Left ventricle myocardium superior (tissue), 1 donor: ENCODE measurements at places on chromosomes 16 and 17. TPM values are rescaled to one million over a fixed set of nuclear protein-coding genes. Genes with fewer than 3 reads are reported as not detected.
A peak's percentile ranks its signal among the peaks of the same experiment; 100 is the strongest.

The PRR11 gene
- total RNA-seq: 1.1 TPM

The PRKCB gene
- total RNA-seq: 2.5 TPM

The KRTAP4-8 gene
- not detected for total RNA-seq

The ARL5C gene
- total RNA-seq: not detected

The SLC5A10 gene
- total RNA-seq: not detected

The SLC6A2 gene
- not detected for total RNA-seq

DNA sequence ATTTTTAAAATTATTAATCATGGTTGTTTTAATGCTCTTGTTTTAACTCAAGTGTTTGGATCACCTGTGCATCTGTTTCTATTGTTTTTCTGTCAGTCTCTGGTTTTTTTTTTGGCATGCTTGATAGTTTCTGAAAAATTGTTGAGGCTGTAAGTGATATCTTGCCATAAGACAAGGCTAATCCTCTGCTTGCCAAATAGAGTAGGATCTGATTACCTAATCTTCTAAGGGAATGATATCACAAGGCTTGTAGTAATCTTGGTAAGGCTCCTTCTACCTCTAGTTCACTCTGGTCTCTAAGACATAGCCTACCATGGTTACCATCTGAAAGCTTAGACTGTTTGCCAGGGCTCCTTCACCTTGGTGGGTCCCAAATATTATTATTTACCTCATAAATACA is 81.0 kb downstream of the ATF7IP2 start:
- no peak for DNase-seq

GRCh38 chr17:30381340-30381659 is 2.6 kb downstream of the CPD start:
- DNase-seq: no peak

- DNase-seq: peak; percentile 24
These were observed 29.4 kb upstream of the SLC38A8 start for GRCh38 chr16:84072014-84072413.

- no peak for DNase-seq
These were observed 298.2 kb upstream of the C16orf82 start for GRCh38 chr16:26768385-26769010.

- no peak for DNase-seq
These were observed 46.2 kb downstream of the XPO6 start for GRCh38 chr16:28165598-28165997.

DNA sequence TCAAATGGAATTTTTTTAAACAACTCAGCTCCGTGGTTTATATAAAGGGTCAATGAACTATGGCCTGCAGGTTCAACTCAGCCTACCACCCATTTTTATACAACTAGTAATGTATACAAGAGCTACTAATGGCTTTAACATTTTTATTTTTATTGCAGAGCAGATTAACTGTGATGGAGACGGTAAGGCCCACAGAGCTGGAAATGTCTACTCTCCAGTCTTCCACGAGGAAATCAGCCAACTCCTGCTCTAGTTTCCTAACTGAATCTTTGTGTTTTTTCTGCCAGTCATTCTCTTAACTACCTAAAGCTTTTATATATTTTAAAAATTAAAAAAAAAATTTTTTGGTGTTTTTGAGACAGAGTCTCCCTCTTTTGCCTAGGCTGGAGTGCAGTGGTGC is 385.1 kb upstream of the MAF start:
- DNase-seq: no peak

- no peak for DNase-seq
These were observed 654 bp downstream of the WFDC1 start for GRCh38 chr16:84295203-84295860.

- no peak for DNase-seq
These were observed 33.7 kb upstream of the KDM8 start for GRCh38 chr16:27169511-27170071.

DNA sequence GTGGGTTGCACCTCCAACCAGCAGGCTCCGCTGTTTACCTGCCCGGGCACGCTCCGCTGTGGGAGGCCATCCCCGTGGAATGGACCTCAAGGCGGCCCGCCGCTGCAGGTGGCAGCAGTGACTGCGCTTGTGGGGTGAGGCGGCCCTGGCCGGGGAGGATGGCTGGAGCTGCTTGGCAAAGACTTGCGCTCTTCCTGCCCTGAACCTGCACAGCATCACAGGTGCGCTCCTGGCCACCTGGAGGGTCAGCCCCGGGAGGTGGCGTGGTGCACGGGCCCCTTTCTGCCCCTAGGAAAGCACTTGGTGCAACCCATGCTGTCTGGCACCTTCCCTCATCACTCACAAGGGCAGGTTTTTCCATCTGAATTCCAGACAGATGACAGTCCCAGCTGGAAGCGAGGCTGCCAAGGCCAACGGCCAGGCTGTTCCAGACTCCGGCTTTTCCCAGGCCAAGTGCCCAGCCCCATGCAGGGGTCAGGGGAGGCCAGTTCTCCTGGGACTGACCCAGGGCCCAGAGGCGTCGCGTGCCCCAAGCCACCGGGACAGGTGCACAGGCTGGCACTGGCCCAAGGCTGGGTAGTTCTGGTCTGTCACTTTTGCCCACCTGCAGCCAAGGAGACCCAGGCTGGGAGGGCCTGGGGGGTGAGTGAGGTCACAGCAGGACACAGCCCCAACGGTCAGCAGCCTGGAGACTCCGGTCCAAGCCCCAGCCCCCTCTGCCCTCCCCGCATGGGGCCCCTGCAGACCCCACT is 13.3 kb downstream of the UTS2R start:
- DNase-seq: peak; percentile 88
